ENCODE measurements at places on chromosomes 1 and 21. TPM values are rescaled to one million over a fixed set of nuclear protein-coding genes. Genes with fewer than 3 reads are reported as not detected.

DNA sequence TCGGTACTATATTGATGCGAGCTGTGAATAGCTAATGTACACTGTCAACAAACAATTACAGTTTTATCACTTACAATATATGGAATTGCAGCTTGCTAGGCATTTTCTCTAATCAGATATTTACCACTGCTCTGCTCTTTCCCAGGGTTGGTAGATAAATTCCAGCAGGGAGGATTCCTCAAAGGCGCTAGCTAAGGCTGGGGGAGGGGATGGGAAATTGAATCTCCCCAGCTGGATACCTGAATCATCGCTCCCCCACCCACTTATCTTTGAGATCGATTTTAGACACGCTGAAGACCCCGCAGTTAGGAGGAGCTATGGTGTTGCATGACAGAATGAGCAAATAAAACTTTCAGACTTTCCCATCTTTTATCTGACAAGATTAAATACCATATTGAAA is 127.2 kb downstream of the CSMD2 start:
- DNase-seq: no peak

Gene SV2A
- 3.0 TPM for total RNA-seq

- DNase-seq: no peak
Measured at GRCh38 chr1:204093421-204093717, 20.5 kb downstream of the SOX13 start.

Gene RNF223
- total RNA-seq: not detected

GRCh38 chr1:6019166-6019845 is 26.4 kb upstream of the KCNAB2 start:
- DNase-seq: no peak

GRCh38 chr21:45073301-45074047 is 906 bp upstream of the ADARB1 start:
- peak; percentile 43 for DNase-seq
